ENCODE measurements at places on chromosomes 5 and 9.

GRCh38 chr5:17275289-17276158 is 58.1 kb downstream of the BASP1 start:
- DNase-seq = no peak

DNA sequence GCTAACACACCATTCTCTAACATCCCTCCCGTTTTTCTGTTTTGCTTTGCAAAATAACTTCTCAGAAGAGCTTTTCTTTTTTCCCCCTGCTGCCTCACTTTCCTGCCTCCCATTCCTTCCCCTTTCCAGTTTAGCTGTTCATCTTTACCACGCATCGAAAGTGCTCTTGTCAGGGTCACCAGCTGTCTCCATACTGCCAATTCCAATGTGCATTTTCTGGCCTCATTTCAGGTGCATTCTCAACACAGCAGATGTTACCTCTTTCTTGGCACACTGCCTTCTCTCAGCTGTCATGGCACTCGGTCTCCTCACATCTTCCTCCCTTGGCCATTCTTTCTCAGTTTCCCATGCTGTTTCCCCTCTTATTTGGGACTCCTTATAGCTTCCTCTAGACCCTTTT is 9.5 kb downstream of the ARSK start:
- DNase-seq = no peak

DNA sequence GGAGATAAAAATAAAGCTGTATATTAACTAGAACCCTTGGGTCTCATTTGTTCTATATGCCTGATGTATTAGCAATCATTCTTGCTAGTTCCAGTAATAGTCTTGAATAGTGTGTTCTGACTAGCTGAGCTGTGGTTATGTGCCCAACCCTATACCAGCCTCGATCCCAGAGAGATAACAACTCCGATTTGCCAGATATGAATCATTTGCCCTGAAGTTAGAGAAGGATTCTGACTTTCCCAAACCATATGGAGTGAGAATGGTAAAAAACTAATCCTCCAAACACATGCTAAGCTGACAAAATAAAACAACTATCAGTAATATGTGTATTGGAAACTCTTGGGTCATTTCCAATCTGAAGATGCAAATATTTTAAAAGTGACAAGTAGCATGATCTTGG is 64.8 kb downstream of the ALDH1A1 start:
- DNase-seq = peak; percentile 42

- no peak for DNase-seq
These were observed 42.8 kb downstream of the FBXO38 start for GRCh38 chr5:148426514-148426913.

DNA sequence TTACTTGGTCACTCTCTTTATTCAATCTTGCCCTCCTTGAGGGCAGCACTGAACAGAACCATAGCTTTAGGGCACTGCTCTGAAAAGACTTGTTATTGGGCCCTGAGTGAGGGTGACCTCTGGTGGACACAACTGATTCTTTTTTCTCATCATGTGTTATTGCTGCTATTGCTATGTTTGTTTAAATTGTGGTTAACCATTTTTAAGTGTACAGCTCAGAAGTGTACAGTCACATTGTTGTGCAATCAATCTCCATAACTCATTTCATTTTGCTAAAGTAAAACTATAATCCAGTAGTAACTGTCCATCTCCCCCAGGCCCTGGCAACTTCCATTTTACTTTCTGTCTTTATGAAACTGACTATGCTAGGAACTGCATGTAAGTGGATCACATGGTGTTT is 351.1 kb upstream of the RIOK2 start:
- DNase-seq = peak; percentile 55

GRCh38 chr9:121463026-121463807 is 36.4 kb downstream of the GGTA1 start:
- DNase-seq = peak; percentile 19

- DNase-seq = no peak
These were observed 630.5 kb downstream of the ACTL7B start for GRCh38 chr9:108225149-108225800.

GRCh38 chr5:33343676-33344327 is 97.0 kb upstream of the TARS1 start:
- DNase-seq = peak; percentile 65

- peak; percentile 16 for DNase-seq
These were observed 244.4 kb upstream of the RAI14 start for GRCh38 chr5:34411470-34412346.
